Adipocyte (in vitro differentiated cells): ENCODE measurements at places on chromosomes 6 and 20.

DNA sequence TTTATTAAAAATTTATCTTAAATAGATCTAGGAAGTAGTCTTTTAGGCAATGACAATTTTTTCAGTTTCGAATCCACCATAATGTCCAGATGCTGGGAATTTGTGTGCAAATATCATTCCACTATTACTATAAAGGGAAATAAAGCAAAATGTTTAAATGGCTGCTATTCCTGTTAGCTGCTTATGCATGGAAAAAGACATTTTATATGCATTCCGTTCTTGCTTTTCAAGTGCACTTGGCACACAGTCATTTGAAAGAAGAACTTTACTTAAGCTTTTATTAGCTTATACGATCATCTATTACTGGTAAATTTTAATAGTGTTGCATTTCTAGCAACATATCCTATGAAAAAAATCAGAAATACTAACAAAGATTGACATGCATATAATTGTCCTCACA, 42.0 kb downstream of the PRL start:
- no peak for DNase-seq

DNA sequence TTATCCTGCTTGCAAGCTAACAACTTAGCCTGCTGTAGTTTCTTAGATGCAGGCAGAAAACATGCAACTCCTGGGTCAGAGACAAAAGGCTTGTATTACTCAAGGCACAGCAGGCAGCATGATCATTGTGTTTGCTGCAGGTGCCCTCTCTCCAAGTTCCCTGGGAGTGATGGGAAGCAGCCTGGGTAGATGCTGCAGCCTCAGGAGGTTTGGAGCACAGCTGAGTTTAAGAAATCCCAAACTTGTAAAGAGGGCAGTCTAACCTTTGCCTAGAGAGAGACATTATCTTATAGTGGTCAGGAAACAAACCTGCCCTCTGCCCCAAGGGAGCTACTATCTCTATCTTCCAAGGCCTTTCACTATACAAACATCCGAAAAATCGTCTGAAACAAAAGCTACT, 61.1 kb downstream of the PFDN4 start:
- no peak for DNase-seq

DNA sequence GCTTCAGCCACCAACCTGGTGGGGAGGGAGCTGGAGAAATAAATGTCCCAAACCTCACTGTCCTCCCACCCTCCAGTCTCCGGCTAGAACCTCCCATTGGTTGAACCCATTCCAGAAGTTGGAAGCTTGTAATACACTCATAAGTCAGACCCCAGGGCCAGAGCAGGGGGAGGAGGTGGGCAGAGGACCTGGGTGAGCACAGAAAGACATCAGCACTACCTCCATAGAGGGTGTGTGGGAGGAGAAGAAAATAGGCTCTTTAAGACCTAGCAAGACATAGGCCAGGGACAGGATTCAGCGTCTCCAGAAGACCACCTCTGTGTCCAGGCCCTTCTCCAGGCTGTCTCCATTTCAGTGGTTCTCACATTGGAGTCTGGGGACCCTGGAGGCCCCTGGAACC, 73.3 kb upstream of the TOP1 start:
- DNase-seq: no peak

DNA sequence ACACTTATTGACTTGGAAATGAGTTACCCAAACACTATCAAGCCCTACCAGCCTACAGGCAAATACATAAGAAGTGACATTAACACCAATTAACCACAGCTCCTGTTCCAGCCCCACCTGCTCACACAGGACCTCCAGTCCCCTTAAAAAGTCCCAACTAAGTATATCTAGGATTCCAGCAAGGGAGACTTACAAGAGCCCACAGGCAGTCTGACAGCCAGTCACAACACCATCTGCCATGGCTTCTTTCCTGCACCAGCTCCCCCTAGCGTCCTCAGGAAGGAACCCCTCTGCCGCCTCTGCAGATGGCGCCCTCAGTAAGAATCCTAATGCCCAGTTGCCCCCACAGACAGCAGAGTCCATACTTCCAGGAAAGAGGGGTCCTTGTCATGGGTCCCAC, 122.1 kb downstream of the HIVEP2 start:
- no peak for DNase-seq

DNA sequence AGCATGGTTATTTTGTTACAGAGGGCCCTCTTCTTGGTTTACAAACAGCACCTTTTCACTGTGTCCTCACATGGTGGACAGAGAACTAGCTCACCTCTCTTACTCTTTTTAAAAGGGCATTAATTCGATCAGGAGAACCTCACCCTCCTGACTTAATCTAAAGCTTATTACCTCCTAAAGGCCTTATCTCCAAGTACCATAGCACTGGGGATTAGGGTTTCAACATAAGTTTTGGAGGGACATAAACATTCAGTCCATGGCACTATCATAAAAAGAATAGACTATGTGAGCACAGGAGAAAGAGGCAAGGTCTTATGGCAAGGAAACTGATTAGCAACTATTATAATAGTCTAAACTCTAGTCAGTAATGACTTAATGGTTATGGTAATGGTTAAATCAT, 736.2 kb upstream of the ADGRB3 start:
- no peak for DNase-seq

GRCh38 chr6:6377621-6378020, 57.2 kb upstream of the F13A1 start:
- no peak for DNase-seq
